Heart right ventricle (tissue), 16 donors: ENCODE measurements at places on chromosomes 1 and 21. TPM values are rescaled to one million over a fixed set of nuclear protein-coding genes. Genes with fewer than 3 reads are reported as not detected.

The ZNF593OS gene
- total RNA-seq, result not detected

The SFN gene
- not detected for total RNA-seq

The PLA2G4A gene
- 2.0 TPM for total RNA-seq

The ADGRL2 gene
- total RNA-seq, result 47.2 TPM

The C1QB gene
- 18.9 TPM for total RNA-seq

- H3K4me3 ChIP-seq, result no peak overlapping the region
- H3K4me1 ChIP-seq, result no peaks in the 10 kb centered on the region
- H3K36me3 ChIP-seq, result no peaks in the 10 kb centered on the region
- no peak overlapping the region for H3K27ac ChIP-seq
- peaks cover 23% of the 10 kb centered on the region for H3K27me3 ChIP-seq
These were observed 8.9 kb upstream of the LCE5A start for GRCh38 chr1:152501704-152502103.

GRCh38 chr21:25191141-25191540 is 416.1 kb downstream of the MRPL39 start:
- H3K27me3 ChIP-seq, result no peaks in the 10 kb centered on the region
- no peaks in the 10 kb centered on the region for H3K36me3 ChIP-seq
- DNase-seq, result no peak
- H3K4me3 ChIP-seq, result no peak overlapping the region
- H3K27ac ChIP-seq, result no peak overlapping the region

DNA sequence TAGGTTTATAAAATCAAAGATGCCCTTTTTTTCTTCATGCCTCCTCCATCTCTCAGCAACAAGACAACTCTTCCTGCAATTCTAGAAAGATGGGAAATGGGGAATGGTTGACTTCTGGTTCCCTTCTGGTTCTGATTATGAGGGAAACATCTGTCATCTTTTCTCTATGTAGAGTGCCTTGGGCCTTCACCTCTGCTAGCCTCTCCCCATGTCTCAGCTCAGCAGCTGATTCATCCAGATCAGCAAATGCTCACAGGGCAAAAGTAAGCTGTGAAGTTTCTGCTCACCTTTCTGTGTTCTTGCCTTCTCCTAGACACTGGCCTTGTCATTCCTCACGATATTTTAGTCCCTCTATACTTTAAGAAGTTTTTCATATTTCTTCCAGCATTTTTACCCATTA is 17.8 kb upstream of the BECN2 start:
- no peak for DNase-seq
- H3K36me3 ChIP-seq, result no peaks in the 10 kb centered on the region
- no peaks in the 10 kb centered on the region for H3K27me3 ChIP-seq
- no peak overlapping the region for H3K4me3 ChIP-seq
- H3K4me1 ChIP-seq, result no peaks in the 10 kb centered on the region

DNA sequence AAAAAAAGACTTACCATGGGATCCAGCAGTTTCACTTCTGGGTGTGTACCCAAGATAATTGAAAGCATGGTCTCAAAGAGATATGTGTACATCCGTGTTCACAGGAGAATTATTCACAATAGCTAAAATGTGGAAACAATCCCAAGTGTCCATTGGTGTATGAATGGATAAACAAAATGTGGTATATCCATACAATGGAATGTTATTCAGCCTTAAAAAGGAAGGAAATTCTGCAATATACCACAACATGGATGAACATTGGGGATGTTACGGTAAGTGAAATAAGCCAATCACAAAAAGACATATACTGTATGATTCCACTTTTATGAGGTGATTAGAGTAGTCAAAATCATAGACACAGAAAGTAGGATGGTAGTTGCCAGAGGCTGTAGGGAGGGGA is 7.0 kb upstream of the TUT4 start:
- no peak for DNase-seq
- H3K4me1 ChIP-seq, result peaks cover under 1% of the 10 kb centered on the region
- no peak overlapping the region for H3K4me3 ChIP-seq
- H3K27me3 ChIP-seq, result no peaks in the 10 kb centered on the region
- no peaks in the 10 kb centered on the region for H3K36me3 ChIP-seq
- H3K27ac ChIP-seq, result no peak overlapping the region

- no peak overlapping the region for H3K27ac ChIP-seq
- peaks cover 12% of the 10 kb centered on the region for H3K27me3 ChIP-seq
- H3K4me3 ChIP-seq, result no peak overlapping the region
- no peak for DNase-seq
These were observed 31.4 kb downstream of the B3GALT5 start for GRCh38 chr21:39644062-39644560.

DNA sequence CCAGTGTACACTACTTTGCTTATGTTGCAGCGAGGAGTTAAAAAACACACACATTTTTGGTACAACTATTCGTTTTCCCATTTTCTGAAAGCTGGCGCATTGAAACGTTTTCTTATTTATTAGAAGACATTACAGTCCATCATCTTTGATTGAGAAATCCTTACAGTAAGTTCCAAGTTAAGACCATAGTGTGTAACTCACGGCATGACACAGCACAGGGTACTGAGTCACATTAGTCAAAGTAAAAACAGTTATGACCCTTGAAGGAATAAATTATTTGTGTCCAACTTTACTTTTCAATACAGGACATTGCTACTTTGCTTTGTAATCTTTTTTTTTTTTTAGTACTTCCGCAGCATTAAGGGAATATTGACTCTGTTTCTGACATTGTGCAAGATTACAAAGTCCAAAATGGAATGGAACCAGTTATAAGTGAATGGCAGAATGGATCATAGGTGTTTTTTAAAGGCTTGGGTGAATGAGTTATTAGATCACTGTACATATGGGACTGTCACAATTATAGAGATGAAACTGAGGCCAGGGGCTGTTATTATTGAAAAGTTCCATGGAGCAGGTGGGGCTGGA is 11.7 kb downstream of the PTGFRN start:
- peaks cover 29% of the 10 kb centered on the region for H3K4me1 ChIP-seq
- H3K36me3 ChIP-seq, result no peaks in the 10 kb centered on the region
- H3K4me3 ChIP-seq, result no peak overlapping the region
- peak overlapping the region; percentile 34 for H3K27ac ChIP-seq

- H3K4me3 ChIP-seq, result no peak overlapping the region
- H3K4me1 ChIP-seq, result no peaks in the 10 kb centered on the region
- no peak for DNase-seq
- no peak overlapping the region for H3K27ac ChIP-seq
- no peaks in the 10 kb centered on the region for H3K36me3 ChIP-seq
- H3K27me3 ChIP-seq, result no peaks in the 10 kb centered on the region
These were observed 171.0 kb downstream of the LRRC40 start for GRCh38 chr1:70034403-70034802.

GRCh38 chr1:54323324-54323739 is 82.9 kb downstream of the SSBP3 start:
- H3K36me3 ChIP-seq, result no peaks in the 10 kb centered on the region
- H3K27me3 ChIP-seq, result no peaks in the 10 kb centered on the region
- H3K4me3 ChIP-seq, result no peak overlapping the region
- no peak overlapping the region for H3K27ac ChIP-seq
- DNase-seq, result no peak

GRCh38 chr1:18869847-18870594 is 10.6 kb upstream of the TAS1R2 start:
- H3K36me3 ChIP-seq, result no peaks in the 10 kb centered on the region
- no peak for DNase-seq
- no peaks in the 10 kb centered on the region for H3K4me1 ChIP-seq
- peaks cover 26% of the 10 kb centered on the region for H3K27me3 ChIP-seq

- no peak overlapping the region for H3K27ac ChIP-seq
- DNase-seq, result no peak
- H3K27me3 ChIP-seq, result no peaks in the 10 kb centered on the region
These were observed 201.7 kb downstream of the CRB1 start for GRCh38 chr1:197469620-197470210.

DNA sequence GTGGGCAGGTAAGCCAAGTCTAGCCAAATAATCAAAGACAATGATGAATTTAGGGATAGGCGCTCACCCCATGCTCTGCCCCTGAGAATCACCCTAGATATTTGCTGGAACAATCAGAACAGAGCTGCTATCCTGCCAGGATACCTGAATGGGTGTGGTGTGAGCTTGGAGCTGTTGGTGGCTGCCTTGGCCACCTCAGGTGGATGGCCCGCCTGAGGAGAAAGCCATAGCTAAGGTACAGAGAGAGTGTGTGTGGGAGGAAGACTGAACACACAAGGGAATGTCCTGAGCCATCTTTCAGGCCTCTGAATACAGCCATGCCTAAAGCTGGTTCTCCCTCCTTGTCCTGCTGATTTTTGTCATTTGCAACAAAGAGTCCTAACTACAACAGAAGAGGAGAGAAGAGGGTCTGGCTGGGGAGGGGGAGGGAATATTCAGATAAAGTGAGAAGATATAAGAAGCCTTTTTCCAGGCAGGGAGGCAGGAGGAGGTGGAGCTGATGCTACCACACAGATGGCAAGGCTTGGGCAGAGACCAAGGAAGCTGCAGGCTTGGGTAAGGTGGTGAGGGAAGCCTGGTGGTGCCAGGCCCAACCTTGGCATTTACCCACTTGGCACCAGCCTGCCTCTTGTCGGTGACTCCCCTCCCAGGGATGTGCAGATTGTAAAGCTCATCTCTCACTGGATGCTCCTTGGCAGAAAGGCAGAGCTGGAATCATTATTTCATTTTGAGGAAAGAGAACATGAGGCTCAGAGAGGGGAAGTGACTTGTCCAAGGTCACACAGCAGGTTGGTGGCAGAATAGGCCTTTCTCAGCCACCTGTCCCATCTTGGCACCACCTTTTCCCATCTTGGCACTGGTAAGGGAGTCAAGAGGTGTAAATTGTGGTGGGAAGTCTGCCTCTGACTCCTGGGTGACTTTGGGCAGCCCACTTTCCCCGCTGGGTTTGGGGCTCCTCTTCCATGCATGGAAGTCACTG is 49.7 kb downstream of the NKAIN1 start:
- H3K27ac ChIP-seq, result no peak overlapping the region
- no peak overlapping the region for H3K4me3 ChIP-seq
- H3K36me3 ChIP-seq, result no peaks in the 10 kb centered on the region

GRCh38 chr1:167776151-167776550 is 54.4 kb downstream of the MPZL1 start:
- peaks cover 85% of the 10 kb centered on the region for H3K36me3 ChIP-seq
- DNase-seq, result no peak
- H3K27me3 ChIP-seq, result no peaks in the 10 kb centered on the region
- H3K4me3 ChIP-seq, result no peak overlapping the region
- H3K27ac ChIP-seq, result no peak overlapping the region

DNA sequence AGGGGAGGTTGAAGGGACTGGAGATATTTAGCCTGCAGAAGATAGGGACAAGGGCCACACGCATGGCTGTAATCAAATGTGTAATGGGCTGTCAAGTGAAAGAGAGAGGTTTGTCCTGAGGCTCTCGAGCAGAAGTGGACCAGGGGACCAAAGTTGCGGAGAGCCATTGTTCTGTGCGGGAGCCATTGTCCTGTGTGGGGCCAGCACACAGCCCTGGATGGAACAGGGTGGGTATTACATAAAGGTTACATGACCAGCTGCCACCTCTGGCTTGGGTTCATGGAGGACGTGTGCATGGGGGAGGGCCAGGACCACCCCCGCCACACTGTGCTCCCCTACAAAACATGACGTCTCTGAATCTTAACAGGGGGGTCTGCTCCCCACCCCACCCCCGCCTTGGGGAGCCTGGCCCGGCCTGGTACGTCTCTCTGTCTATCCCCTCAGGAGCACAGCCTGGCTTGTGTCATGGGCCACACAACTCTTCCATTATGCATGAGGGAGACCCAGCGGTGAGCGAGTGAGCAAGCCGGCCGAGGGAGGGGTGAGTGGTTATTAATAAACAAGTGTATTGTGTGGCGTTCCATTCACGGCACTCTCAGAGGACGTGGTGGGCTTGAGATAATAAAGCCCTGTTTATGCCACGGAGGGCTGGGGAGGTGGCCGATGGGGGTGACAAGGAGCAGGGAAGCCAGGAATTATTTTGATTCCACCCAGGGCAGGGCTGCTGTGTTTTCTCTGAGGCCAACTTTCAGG is at the start of gene NFASC:
TSS of gene NFASC (plus strand) at position 703 of the 753 bp plus-strand sequence. CDS start 73,454 bp downstream, outside the sequence.
- DNase-seq, result no peak
- peaks cover 11% of the 10 kb centered on the region for H3K27me3 ChIP-seq
- no peaks in the 10 kb centered on the region for H3K36me3 ChIP-seq
- no peak within 1 kb of the TSS for H3K27ac ChIP-seq
- H3K4me1 ChIP-seq, result peaks cover 63% of the 10 kb centered on the region

DNA sequence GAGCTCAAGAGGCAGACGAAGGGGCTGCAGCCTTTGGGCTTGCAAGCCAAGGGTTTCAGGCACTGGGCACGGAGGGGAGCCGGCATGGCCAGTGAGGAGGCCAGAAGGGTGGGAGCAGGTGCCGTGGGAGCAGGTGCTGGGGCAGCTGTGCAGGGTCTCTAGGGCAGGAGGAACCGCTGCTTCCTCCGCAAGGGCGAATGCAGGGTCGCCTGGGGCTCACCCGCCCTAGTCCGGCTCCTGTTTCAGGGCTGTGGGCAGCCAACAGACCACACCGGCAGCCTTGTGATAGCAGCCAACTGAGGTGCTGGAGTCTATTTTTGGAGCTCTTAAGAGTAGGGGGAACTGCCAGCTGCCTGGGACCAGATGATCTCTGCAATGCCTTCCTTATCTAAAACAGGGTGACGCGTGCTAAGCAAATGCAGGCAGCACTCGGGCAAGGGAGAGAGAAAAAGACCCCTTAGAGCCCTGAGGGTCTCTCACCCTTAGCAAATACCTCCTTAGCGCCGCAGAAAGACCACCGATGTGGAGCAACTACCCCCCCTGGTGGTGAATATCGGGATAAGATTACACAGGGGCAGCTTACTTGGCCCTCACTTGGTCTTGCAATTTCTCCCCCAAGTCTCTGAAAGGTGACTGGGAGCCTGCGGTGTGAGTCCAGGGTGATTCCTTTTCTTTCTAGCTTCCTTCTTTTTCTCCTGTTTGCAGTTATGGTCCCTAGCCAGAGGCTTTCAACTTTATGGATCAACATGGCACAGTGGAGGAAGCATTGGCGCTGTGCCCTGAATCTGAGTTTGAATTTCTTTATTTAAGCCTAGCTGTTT is 20.7 kb upstream of the MAPKAPK2 start:
- peak overlapping the region; percentile 91 for H3K27ac ChIP-seq
- no peaks in the 10 kb centered on the region for H3K27me3 ChIP-seq
- peaks cover 27% of the 10 kb centered on the region for H3K4me1 ChIP-seq
- peak overlapping the region; percentile 37 for H3K4me3 ChIP-seq
- DNase-seq, result peak; percentile 63
- no peaks in the 10 kb centered on the region for H3K36me3 ChIP-seq

DNA sequence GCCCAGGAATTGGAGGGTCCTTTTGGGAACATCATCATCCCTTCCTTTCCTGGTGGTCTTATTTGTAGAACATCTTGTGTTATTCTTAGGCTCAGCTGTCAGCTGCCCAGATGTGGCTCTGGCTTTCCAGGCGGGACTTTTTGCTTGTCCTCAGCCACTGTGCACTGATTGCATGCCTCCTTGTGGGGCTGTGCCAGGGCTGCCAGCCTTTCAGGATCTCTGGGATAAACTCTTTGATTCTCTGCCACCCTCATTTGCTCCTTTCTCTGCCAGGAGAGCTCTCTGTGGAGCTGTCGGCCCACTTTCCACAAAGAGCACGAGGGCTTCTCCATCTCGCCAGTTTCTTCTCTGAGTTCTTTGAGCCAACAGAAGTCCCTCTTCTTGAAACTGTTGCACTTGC is 63.1 kb downstream of the PTPRU start:
- H3K4me1 ChIP-seq, result no peaks in the 10 kb centered on the region
- no peaks in the 10 kb centered on the region for H3K27me3 ChIP-seq
- no peak for DNase-seq
- no peaks in the 10 kb centered on the region for H3K36me3 ChIP-seq
- no peak overlapping the region for H3K4me3 ChIP-seq

GRCh38 chr1:172698224-172698623 is 39.3 kb downstream of the FASLG start:
- no peak overlapping the region for H3K4me3 ChIP-seq
- H3K4me1 ChIP-seq, result no peaks in the 10 kb centered on the region
- no peak overlapping the region for H3K27ac ChIP-seq
- no peak for DNase-seq
- no peaks in the 10 kb centered on the region for H3K27me3 ChIP-seq

- no peak for DNase-seq
- H3K27ac ChIP-seq, result no peak overlapping the region
- no peaks in the 10 kb centered on the region for H3K4me1 ChIP-seq
- H3K27me3 ChIP-seq, result no peaks in the 10 kb centered on the region
- H3K4me3 ChIP-seq, result no peak overlapping the region
These were observed 124.7 kb downstream of the TYW3 start for GRCh38 chr1:74857676-74858075.
